NCI-H1105 (cell line): ENCODE measurements at places on chromosomes 16 and 17.

GRCh38 chr17:82930924-82931698 is 91.3 kb upstream of the ZNF750 start:
- no peak for DNase-seq

GRCh38 chr17:79223471-79223870 is 148.8 kb downstream of the ENGASE start:
- DNase-seq: no peak

- DNase-seq: peak; percentile 15
Measured at GRCh38 chr16:83926726-83927397, 26.2 kb upstream of the OSGIN1 start.

DNA sequence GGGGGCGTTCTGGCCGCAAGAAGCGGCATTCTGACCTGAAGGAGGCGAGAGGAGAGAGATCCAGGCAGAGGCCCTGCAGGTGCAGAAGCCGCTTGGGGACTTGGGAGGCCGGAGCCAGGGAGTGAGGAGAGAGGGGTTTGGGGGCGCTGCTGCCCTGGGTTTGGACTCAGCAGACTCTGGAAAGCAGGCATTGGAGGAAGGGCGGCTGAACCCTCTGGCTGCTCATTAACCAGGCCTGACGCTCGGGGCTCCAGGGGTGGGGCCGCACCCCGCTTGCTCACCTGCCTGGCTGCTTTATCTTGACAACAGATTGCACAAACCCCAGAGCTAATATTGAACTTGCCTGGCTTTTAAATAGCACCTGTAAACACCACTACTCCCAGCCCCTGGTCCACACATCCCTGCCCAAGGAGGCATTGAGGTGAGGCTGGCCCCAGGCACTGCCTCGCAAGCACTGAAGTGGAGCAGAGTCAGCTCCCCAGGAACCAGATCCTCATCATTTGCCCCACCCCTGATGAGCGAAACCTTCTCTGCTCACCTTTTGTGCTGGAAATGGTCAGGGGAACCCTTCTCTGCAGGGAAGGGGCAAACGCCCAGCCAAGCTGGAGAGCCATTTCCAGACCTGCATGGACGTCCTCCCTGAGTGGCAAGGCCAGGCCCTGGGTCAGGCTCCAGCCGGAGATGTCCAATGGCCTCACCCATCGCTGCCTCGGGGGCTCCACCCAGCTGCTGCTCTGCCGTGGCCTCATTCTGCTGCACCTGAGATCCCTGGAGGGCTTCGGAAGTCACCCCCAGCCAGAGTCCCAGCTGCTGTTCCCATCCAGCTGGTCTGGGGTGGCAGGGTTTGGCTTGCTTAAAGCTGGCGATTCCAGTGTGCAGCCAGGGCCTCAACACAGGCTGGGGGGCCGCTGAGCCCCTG is 190.2 kb upstream of the GSE1 start:
- no peak for DNase-seq

GRCh38 chr16:86448306-86448890 is 61.9 kb upstream of the FOXF1 start:
- no peak for DNase-seq

GRCh38 chr17:66281661-66282369 is 20.6 kb upstream of the PRKCA start:
- DNase-seq: no peak

DNA sequence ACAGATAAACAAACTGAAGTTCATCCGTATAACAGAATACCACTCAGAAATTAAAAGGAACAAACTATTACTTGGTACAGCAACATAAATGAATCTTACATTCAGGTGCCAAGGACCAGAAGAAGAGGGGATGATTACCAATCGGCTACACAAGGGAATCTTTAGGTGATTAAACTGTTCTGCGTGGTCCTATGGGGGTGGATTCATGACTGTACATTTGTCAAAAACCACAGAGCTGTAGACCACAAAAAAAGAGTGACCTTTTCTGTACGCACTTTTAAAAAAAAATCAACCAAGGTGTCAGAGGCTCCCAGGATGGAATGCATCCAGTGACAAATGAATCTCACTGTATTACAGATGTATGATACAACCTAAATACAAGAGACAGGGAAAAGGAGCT is 110.8 kb downstream of the CDYL2 start:
- DNase-seq: no peak

DNA sequence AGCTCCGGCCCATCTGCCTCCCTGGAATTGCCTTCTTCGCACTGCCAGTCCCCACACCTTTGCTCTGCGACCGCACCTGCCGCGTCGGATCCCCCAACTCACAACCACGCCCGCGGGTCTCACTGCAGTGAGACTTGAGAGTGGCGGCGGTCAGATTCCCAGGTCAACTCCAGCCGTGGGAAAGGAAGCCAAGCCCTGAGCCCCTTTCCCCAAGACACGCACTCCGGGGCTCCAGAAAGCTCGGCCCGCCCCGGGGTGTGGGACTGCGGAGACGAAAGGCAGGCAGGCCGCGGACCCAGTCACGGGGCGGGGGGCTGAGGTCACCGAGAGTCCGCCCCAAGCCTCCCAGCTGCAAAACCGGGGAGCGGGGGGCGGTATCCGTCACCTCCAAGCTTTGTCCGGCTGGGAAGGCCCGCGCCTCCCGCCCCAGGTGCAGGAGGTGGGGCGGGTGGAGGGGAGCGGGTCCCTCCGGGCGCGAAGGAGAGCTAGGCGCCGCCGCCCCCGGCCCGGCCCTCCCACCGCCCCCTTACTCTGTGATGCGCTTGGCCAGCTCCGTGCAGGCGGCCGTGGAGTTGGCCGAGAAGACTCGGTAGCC is 615 bp downstream of the PRPSAP1 start:
- DNase-seq: no peak

- DNase-seq: no peak
Measured at GRCh38 chr17:76000016-76000754, 470 bp upstream of the CDK3 start.
